Cardiac atrium fibroblast (primary cell): ENCODE measurements at places on chromosomes 11 and 22. TPM values are rescaled to one million over a fixed set of nuclear protein-coding genes. Genes with fewer than 3 reads are reported as not detected.

Gene PDGFB
- 14.4 and 19.0 TPM in 2 replicates for total RNA-seq

Gene RAC2
- total RNA-seq: 61.9 and 66.1 TPM in 2 replicates

Gene SLC22A6
- total RNA-seq: not detected in 2 replicates

Gene KDM4D
- total RNA-seq: 0.72 and 1.9 TPM in 2 replicates

Gene SLC43A3
- 20.7 and 35.0 TPM in 2 replicates for total RNA-seq
